Hepatocyte (in vitro differentiated cells): ENCODE measurements at places on chromosomes 6 and 20. TPM values are rescaled to one million over a fixed set of nuclear protein-coding genes. Genes with fewer than 3 reads are reported as not detected.
A peak's percentile ranks its signal among the peaks of the same experiment; 100 is the strongest.

GRCh38 chr6:729606-730320 lies 36.8 kb upstream of the EXOC2 start:
- DNase-seq: no peak

- no peak for DNase-seq
Measured at GRCh38 chr6:19934996-19935591, 97.9 kb downstream of the ID4 start.

DNA sequence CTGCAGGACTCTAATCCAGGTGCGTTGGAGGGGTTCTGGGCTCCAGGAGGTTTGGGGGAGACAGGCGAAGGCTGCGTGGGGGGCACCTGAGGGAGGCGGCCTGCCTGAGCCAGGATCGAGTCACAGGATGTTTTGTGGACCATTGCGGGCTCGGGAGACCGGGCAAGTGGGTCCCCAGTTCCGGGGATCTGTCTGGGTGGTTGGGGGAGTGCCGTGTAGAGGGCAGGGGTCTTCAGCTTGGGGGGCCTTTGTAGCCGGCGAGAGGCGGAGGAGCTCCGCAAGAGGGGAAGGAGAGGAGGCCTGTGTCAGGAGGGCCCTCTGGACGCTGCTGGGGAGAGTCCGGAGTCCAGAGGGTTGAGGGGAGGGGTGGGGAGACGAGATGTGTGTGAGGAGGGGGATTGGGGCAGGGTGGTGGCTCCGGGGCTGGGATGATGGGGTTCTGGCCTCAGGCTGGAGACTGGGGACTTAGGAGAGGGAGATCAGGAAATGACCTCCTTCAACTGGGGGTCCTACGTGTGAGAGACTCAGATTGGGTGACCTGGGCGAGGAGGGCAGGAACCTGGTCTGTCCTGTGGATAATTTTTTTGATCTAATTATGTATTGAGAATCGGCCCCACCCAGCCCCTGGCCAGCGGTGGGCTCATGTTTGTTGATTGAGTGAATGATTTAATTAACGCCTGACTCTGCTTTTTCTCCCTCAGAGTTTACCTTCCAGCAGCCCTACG lies 505 bp downstream of the SNAI1 start:
- no peak for DNase-seq

DNA sequence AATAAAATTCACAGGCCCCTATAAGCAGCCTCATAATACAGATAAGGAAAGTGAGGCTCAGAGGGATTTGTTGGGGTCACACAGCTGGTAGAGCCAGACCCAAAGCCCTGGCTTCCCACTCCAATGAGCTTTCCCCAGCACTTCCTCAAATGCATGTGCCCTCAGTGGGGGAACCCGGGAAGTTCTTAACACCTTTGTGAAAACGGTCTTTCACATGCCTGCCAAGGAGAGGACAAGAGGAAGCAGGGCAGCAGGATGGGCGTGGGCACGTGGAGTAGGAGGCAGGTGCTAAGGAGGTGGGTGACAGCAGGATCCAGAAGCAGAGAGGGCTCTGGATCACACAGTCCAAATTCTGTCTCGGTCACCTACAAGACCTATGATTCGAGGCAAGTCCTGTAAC lies 598 bp downstream of the PI16 start:
- no peak for DNase-seq

GRCh38 chr20:24704899-24705298 lies 235.5 kb downstream of the SYNDIG1 start:
- DNase-seq: no peak

GRCh38 chr6:90384720-90385119 lies 88.1 kb upstream of the BACH2 start:
- DNase-seq: no peak

- DNase-seq: no peak
Measured at GRCh38 chr6:6582131-6582530, 6.4 kb upstream of the LY86 start.

DNA sequence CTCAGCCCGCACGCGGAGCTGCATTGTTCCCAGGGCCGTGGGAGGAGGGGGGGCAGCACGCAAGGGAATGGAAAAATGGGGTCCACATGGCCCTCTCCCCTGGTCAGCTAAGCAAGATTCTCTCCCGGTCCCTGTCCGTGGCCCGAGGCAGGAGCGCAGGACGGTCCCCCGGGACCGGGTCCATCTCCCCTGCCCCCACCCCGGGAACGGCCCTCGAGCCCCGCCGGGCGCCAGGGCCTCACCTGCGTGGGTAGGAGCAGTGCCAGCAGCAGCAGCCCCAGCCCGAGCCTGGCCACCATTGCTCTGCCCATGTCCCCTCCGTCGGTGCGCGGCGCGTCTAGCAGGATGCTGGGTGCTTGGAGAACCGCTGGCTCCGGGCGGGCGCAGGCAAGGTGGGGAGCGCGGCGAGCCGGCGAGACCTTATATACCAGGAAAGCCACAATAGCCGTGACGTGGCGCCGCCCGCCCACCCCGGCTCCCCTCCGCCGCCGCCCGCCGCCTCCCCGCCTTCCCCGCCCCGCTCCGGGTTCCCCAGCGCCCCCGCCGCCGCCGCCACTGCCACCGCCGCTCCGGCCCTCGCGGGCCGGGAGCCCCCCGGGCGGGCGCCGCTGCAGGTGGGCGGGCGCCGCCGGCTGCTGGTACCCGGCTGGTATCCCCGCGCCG lies at the start of gene CD24:
Gene CD24 (minus strand): TSS at position 394 of the 663 bp plus-strand sequence. CDS start 83 bp downstream, at position 311.
- DNase-seq: peak; percentile 91

DNA sequence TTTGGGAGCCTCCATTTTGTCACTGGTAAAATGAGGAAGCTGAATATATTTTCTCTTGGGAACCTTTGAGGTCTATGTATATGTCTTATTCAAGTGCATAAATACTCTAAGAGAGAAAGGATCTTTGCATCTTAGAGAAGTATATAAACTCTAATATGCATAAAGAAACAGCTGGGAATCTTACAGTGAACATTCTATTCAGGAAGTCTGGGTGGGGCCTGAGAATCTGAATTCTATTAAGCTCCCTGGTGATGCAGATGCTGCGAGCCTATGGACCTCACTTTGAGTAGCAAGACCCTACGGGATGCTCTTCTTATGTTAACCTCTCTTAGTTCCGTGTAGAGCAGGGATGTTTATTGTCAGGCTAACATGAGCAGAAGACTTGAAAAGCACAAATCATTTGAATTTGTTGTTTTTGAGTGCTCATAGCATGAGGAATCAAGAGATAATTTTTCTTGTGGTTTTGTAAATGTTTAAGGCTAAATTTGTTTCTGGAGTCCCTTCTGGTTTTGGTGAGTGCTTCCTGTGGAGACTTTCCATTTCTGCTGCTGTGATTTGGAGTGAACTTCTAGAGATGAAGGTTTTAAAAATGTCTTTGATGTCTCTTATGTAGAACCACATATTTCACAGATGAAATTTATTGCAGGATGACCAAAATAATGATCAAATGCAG lies 281.2 kb upstream of the JAG1 start:
- DNase-seq: no peak

DNA sequence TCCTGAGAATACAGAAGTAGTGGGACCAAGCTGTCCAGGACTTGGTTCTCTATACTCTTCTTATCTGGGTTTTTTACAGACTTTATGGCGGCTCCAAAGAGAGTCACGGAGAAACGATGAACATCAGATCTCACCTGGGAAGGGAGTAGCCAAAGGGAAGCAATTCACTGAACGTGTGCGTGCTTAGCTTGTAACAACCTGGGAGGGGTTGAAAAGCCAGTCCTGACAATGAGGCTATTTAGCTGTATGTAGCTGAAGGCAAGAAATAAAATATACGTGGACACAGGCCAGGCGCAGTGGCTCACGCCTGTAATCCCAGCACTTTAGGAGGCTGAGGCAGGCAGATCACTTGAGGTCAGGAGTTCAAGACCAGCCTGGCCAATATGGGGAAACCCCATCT lies 18.2 kb upstream of the RBL1 start:
- no peak for DNase-seq

- no peak for DNase-seq
Measured at GRCh38 chr6:40907198-40907701, 131.8 kb downstream of the UNC5CL start.

GRCh38 chr6:19303383-19303782 lies 533.8 kb upstream of the ID4 start:
- DNase-seq: no peak

- DNase-seq: no peak
Measured at GRCh38 chr6:46509063-46509462, 17.8 kb upstream of the RCAN2 start.

ALDH8A1 gene
- polyA plus RNA-seq: 5.3 and 8.0 TPM in 2 replicates

C20orf202 gene
- polyA plus RNA-seq: 0.35 and 0.84 TPM in 2 replicates

EPB41L1 gene
- polyA plus RNA-seq: 21.4 and 25.2 TPM in 2 replicates

GATA5 gene
- 43.5 and 53.6 TPM in 2 replicates for polyA plus RNA-seq

PTK6 gene
- 0.06 and 0.27 TPM in 2 replicates for polyA plus RNA-seq

CFAP206 gene
- polyA plus RNA-seq: 0.38 TPM in 1 of 2 replicates, not detected in the other

RNF39 gene
- 2.2 and 3.3 TPM in 2 replicates for polyA plus RNA-seq

DEFB128 gene
- not detected in 2 replicates for polyA plus RNA-seq

DNAH8 gene
- 0.11 and 0.15 TPM in 2 replicates for polyA plus RNA-seq

CFB gene
- polyA plus RNA-seq: 287 and 349 TPM in 2 replicates

RAET1G gene
- polyA plus RNA-seq: 0.31 and 4.0 TPM in 2 replicates

UCKL1 gene
- 52.2 and 62.9 TPM in 2 replicates for polyA plus RNA-seq

BCAS4 gene
- 18.0 and 21.6 TPM in 2 replicates for polyA plus RNA-seq

RAD21L1 gene
- not detected in 2 replicates for polyA plus RNA-seq

C4A gene
- 69.9 and 74.4 TPM in 2 replicates for polyA plus RNA-seq

MAS1 gene
- not detected in 2 replicates for polyA plus RNA-seq

ABHD16B gene
- 0.68 and 0.95 TPM in 2 replicates for polyA plus RNA-seq
